Myocyte (in vitro differentiated cells): ENCODE measurements at places on chromosomes 16 and 17. TPM values are rescaled to one million over a fixed set of nuclear protein-coding genes. Genes with fewer than 3 reads are reported as not detected.

Gene SDK2
- total RNA-seq: not detected in 2 replicates

Gene HP
- total RNA-seq: not detected in 2 replicates

Gene BAHCC1
- total RNA-seq: 5.5 and 5.7 TPM in 2 replicates

Gene TM4SF5
- not detected in 2 replicates for total RNA-seq

DNA sequence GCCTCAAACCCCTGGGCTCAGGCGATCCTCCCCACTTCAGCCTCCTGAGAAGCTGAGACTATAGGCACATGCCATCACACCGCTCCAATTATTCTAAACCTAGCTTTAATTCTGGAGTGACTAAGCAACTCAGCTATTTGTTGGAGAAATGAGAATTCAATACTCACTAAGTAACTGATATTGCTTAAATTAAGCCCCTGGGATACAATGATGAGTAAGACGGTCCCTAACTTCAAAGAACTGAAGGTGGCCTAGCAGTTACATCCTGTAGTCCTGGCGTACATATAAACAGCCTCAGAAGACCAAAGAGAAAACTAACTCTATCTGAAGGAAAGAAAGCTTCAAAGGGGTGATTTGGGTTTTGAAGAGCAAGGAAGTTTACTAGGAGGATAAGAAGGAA lies 25.0 kb downstream of the XPO6 start:
- no peak for DNase-seq

DNA sequence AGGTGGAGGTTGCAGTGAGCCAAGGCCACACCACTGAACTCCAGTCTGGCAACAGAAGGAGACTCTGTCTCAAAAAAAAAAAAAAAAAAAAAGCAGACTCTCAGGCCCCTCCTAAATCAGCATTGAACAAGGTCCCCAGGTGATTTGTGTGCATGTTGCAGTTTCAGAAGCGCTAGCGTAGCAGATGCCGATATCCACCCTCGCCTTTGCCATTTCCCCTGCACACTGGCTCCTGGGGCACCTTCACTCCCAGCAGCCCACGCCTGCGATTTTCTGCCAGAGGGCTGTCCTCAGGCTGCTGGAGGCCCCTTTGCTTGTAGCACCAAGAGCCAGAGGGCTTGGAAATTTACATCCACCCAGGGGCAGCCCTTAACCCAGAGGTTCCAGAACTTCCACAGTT lies 95.6 kb downstream of the WSCD1 start:
- DNase-seq: no peak
